Motor neuron (in vitro differentiated cells): ENCODE measurements at places on chromosomes 11 and 22. TPM values are rescaled to one million over a fixed set of nuclear protein-coding genes. Genes with fewer than 3 reads are reported as not detected.

The RTN4R gene
- 12.8 and 17.7 TPM in 2 replicates for total RNA-seq

The OPCML gene
- total RNA-seq = 0.40 and 6.9 TPM in 2 replicates

The PHOX2A gene
- total RNA-seq = 0.16 TPM in 1 of 2 replicates, not detected in the other

The HEPN1 gene
- 0.59 TPM in 1 of 2 replicates, not detected in the other for total RNA-seq

The OR8D4 gene
- total RNA-seq = 0.22 TPM in 1 of 2 replicates, not detected in the other

The YPEL1 gene
- 14.8 and 16.2 TPM in 2 replicates for total RNA-seq

The SLC15A3 gene
- 6.2 and 7.2 TPM in 2 replicates for total RNA-seq

The SEPTIN3 gene
- 1.8 and 2.1 TPM in 2 replicates for total RNA-seq

The LDHAL6A gene
- total RNA-seq = 0.09 and 0.21 TPM in 2 replicates

GRCh38 chr11:118791961-118792569 is 1.1 kb upstream of the DDX6 start:
- ATAC-seq = no peak

GRCh38 chr11:123584186-123584585 is 70.2 kb downstream of the SCN3B start:
- no peak for ATAC-seq

DNA sequence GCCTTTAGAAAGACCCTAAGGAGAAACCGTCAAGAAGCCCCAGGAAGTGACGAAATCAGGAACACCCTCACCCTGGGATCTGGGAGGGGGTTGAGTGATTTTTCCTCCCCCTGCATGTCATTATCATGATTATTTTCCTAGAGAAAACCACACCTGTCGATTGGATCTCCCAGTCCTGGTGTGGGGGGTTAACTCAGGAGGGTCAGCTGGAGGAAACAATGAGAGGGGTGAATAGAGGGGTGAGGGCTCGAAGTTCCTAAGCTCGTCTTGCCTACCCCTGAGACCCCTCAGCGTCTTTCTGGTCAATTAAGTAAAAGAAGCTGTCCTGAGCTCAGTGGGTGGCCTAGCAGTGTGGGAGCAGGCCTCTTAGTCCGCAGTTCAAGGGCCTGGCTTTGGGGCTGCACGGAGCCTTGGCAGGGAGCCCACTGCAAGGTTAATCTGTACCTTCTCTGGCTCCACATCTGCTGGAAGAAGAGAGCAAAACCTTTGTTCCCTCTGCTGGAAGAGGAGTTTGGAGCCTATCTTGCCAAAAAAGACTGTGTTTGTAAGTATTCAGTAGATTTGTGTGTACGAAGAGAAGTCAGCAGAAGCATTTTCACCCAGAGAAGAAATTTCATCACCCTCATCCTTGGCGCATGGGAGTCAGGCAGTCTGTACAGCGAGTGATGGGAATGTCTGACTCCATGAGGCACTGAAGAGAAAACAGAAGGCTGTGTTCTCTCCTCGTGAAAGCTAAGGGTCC is 34.2 kb upstream of the FTH1 start:
- ATAC-seq = no peak

GRCh38 chr11:111631666-111632039 is 29.4 kb downstream of the SIK2 start:
- ATAC-seq = peak; percentile 42

- no peak for ATAC-seq
These were observed 89.5 kb upstream of the DBX1 start for GRCh38 chr11:20249796-20250195.

DNA sequence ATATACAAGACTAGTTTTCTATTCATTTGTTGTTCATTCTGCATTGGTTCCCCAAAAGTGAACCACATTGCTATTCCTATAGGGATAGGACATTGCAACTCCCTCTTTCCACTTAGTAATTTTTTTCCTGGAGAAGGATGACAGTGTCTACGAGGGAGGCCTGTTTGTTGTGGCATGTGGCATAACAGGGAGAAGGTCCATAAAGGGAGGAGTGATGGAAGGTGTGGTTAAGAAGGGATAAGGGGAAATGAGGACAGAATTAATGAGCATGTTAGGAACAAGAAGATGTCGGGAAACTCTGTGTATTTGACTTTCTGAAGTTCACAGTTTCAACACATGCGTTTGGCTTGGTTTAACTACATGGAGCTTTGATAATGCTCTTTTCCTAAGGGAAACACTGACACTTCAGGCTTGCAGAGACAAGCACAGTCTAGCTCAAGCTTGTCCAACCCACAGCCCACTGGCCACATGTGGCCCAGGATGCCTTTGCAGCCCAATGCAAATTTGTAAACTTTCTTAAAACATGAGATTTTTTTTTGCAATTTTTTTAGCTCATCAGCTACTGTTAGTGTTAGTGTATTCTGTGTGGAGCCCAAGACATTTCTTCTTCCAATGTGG is 149.7 kb downstream of the TRPC6 start:
- peak; percentile 71 for ATAC-seq

DNA sequence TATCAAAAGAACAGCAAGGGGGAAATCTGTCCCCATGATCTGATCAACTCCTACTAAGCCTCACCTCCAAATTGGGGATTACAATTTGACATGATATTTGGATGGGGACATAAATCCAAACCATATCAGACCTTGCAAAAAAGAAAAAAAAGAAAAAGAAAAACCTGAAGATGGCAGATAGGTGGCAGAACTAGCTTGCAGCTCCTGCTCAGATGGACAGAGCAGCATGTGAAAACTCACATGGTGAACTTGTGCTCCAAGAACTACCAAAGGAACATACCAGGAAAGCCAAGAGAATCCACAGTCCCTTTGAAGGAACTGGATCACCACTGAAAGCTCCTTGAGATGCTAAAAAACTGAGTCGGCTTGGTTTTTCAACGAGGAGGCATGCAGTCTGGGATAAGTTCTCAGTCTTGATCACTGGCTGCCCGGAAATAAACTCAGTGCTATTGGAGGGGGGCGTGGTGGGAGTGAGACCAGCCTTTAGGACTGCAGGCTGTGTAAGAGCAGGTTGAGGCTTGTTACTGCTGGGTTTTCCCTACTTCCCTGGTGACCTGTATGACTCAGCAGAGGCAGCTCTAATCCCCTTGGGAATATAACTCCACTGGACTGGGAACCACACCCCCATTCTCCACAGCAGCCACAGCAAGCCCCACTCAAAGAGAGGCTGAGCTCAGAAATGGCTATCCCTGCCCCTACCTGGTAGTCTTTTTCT is 358.3 kb upstream of the ARHGAP42 start:
- ATAC-seq = no peak

GRCh38 chr11:115645631-115646317 is 141.6 kb upstream of the CADM1 start:
- ATAC-seq = peak; percentile 93

DNA sequence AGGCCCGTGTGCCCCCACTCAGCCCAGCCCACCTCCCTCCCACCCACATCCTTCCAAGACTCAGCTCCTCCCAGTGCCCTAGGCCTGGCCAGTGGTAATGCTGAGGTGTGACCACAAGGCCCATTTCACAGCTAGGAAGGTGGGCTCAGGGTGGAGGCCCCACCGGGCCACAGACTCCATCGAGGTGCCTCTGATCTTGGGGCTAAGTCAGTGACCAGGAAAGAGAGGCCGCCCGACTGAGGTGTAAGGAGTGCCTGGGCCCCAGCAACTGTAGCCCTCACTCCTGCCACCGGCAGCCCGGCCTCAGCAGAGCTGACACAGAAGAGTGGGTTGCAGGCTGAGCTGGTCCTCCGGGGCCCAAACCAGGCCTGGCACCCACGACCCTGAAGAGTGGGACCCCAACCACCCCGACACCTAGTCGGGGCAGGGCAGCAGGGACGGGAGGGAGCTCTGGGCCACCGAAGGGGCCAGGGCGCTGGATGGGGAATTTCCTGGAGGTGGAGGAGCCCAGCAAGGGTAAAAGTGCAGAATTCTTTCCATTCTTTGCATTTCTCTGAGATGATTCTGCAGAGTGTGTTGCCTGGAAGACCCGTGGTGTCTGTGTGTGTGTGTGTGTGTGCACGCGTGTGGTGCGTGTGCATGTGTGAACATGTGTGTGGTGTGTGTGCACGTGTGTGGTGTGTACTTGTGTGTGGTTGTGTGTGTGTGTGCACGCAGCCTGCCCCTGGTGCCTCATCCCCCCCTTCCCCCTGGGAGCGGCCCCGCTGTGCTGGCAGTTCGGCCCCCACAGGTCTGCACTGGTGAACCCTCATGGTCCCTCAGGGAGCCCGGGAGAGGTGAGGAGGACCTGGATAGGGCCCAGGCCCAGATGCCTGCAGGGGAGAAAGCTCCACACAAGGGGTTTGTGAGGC is 8.3 kb upstream of the PIM3 start:
- ATAC-seq = no peak

- peak; percentile 59 for ATAC-seq
These were observed 58.2 kb downstream of the ACER3 start for GRCh38 chr11:76918941-76919386.

- no peak for ATAC-seq
These were observed 537.1 kb upstream of the ANO3 start for GRCh38 chr11:25794804-25795203.

- no peak for ATAC-seq
These were observed 1.3 kb downstream of the TOLLIP start for GRCh38 chr11:1307998-1308742.

DNA sequence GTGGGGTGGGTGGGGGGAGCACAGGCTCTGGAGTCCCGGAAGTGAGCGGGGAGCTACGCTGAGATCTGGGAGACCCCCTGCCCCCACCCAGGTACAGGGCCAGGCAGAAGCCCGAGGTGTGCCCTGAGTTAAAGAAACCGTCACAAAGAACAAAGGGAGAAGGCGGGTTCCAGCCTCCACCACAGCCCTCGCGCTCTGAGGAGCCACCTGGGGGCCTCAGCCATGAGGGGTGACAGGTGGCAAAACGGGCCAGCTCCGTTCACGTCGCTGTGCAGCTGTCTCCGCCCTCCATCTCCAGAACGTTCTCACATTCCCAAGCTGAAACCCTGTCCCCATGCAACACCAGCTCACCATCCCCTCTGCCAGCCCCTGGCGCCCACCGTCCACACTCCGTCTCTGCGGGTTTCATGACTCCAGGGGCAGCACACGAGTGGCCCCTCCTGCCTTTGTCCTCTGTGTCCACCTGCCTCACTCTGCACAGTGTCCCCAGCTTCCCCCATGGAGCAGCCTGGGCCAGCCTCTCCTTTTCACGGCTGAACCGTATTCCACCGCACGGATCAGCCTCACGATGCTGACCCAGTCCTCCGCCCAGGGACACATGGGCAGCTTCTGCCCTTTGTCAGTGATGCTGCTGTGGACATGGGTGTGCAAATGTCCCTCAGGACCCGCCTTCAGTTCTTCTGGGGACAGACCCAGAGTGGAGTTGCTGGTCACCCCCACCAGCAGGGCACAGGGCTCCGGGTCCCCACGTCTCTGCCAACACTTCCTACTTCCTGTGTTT is 1.7 kb upstream of the MUC5B start:
- ATAC-seq = no peak

DNA sequence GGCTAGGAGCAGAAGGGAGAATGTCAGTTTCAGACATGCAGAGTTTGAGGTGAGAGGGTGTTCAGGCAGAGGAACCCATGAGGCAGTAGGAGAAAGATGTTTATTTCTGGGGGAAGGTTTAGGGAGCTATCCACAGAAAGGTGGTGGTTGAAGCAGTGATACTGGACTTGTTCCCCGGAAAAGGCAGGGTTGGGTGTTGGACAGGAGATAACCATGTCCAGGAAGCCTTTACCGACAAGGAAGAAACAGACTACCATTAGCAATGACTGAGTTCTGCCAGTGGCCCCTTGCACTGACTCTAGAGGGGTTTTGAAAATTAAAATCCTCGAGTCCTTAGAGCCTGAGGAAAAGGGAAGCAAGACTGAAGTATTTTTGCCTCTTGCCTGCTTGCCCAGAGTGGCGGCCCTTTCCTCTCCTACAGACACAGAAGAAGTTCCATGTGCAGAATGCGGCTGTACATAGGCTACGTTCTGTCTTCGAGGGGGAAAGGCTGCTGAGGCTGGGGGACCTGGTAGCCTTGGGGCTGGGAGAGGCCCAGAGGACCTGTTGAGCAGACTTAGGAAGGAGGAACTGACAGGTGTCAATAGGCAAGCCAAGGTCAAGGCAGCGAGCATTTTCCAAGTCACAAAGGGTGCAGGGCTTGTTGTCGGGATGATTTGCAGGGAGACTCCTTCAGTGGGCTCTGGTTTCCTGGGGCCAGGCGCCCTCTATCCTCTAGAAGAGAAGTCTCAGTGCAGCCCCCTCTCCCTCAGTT is 146.7 kb downstream of the LDLRAD3 start:
- no peak for ATAC-seq

DNA sequence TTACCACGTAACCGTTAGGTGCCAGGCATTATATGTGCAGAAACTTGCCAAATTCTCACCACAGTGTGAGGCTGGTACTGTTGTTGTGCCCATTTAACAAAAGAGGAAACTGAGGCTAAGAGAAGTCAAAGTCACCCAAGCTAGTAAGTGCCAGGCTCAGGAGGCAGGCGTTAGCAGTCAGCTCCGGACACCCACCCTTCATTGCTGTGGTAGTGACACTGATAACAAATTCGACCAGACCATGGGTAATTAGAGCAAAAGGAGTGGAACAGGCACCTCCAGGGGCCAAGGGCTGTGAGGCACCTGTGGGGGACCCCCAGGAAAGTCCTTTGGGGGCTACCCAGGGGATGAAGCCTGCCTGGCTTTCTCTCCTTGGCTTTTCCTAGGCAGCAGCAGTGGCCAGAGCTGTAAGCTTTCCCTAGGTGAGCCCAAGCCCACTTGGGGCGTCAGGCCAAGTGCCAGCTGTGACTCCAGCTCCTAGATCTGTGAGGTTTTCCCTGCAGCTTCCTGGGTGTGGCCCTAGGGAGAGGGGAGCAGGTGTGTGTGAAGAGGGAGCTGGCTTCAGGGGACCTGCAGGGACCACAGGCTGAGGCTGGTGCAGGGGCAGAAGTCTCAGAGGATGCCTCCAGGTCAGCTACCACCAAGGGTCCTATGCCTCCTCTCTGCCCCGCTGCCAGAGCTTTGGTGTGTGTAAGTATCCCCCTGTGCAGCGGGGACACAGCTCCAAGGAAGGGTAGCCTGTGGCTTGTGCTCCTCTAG is 19.7 kb upstream of the ALX4 start:
- ATAC-seq = no peak

DNA sequence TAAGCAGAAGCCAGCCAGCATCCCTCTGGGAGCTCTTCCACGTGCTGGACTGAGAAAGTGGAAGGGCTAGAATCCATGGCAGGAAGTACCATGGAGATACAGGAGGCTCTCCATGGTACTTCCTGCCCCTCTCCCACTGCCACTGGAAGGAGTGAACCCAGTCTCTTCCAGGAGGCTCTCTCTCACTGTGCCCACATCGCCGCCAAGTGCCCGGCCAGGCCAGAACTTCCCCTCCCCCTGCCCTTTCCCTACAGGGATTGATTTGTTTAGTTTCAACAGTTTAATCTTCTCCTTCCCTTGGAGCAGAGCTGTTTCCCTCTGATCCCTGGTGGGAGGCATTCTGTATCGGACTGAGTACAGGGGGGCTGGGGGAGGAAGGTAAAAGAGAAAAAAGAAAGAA is 133.6 kb downstream of the DSCAML1 start:
- ATAC-seq = peak; percentile 35

GRCh38 chr11:6693342-6694228 is 10.4 kb upstream of the MRPL17 start:
- ATAC-seq = no peak

- ATAC-seq = no peak
These were observed 761 bp upstream of the TMEM25 start for GRCh38 chr11:118530180-118530682.

DNA sequence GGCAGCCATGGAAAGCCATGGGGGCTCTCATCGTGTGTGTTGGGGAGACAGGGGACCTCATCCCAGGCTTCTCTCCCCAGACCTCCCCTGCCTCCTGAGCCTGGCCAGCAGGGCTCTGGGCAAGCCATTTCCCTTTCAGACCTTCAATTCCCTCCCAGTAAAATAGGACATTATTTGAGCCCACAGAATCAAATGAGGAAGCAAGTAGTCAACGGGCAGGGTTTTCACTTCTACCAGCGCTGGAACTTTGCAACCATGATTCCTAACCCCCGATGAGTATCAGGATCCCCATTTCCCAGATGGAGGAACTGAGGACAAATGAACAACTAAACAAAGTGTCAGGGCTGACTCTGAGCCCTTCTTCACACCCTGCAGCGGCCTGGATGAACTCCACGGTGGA is 48.9 kb upstream of the TCF20 start:
- no peak for ATAC-seq
